ENCODE measurements at places on chromosomes 3 and 15.

GRCh38 chr3:15630646-15631350, 29.3 kb downstream of the BTD start:
- DNase-seq = no peak

- peak; percentile 95 for DNase-seq
These were observed 2.4 kb downstream of the CIB1 start for GRCh38 chr15:90231028-90232017.

GRCh38 chr3:20246662-20247061, 60.7 kb upstream of the SGO1 start:
- no peak for DNase-seq

- no peak for DNase-seq
These were observed 354.3 kb downstream of the FGF12 start for GRCh38 chr3:192373032-192373431.

DNA sequence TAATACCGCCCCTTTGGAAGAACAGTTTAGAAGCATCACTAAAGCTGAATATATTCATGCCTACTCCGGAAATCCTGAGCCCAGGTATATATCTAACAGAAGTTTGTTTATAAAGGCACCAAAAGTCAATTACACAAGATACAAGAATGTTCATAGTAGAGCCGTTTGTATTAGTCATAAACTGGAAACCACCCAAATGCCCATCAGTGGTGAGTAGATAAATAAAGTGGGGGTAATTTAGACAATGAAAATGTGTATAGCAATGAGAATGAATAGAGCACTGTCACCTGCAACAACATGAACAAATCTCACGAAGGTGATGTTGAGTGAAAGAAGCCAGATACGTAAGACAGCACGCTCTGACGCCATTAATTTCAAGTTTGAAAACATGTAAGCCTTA, 68.3 kb upstream of the GLCE start:
- DNase-seq = no peak

GRCh38 chr3:101963902-101964362, 114.6 kb downstream of the NFKBIZ start:
- DNase-seq = no peak

GRCh38 chr3:136957751-136958288, at the start of gene IL20RB:
Gene IL20RB, plus strand, starts transcription at chr3:136957983. Its CDS starts 131 bp downstream, at chr3:136958114.
- DNase-seq = no peak

DNA sequence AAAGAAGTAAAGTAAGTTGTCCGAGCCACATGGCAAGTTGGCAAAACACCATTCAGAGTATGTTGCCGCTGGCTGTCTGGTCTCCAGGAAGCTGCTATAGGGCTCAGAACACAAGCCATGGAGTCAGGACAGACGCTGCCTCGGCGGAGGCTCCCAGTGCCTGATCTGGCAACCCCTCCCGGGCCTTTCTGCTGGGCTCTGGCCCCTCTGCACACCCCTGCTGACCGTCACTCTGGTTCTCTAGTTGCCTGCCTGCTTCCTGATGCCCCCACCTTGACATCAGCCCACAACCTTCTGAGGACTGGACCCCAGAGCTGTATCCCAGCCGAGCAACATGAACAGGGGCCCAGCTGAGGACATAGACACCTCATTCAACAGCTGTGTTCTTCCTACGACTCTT, 39.1 kb downstream of the MGLL start:
- no peak for DNase-seq

DNA sequence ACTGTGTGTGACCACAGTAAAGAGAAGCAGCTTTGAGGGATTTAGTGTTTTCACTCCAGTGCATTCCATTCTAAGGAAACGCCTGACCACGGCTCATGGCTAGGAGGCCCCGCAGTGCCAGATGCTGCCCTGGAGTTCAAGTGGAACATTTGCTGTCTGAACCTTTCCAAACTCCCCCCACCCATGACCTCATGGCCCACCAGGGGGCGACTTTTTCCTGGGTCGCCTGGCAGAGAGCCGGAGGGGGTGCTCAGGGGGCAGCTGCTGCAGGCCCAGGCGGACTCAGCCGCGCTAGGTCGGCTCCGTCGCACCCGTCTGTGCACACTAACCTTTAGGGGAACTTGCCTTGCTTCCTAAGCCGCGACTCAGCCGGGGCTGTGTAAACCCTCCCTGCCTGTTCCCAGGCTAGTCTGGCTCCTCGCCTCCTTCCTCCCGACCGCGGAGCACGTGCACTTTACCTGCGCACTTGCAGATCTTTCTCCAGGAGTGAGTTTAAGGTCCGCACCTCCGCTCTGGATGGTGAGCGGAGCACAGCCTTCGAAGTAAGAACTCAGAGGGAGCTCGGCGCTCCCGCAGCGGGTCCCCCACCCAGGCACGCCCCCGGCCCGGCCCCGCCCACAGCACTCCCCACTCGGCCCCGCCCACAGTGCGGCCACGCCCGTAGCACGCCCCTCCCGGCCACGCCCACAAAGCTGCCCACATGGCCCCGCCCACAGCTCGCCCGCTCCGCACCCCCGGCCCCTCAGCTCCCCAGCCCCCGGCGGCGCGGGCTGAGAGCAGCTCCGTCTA, at the start of gene OCA2:
Gene OCA2, minus strand, starts transcription at position 550 of the 789 bp plus-strand sequence. CDS start 17,441 bp downstream, outside the sequence.
- DNase-seq = peak; percentile 74

DNA sequence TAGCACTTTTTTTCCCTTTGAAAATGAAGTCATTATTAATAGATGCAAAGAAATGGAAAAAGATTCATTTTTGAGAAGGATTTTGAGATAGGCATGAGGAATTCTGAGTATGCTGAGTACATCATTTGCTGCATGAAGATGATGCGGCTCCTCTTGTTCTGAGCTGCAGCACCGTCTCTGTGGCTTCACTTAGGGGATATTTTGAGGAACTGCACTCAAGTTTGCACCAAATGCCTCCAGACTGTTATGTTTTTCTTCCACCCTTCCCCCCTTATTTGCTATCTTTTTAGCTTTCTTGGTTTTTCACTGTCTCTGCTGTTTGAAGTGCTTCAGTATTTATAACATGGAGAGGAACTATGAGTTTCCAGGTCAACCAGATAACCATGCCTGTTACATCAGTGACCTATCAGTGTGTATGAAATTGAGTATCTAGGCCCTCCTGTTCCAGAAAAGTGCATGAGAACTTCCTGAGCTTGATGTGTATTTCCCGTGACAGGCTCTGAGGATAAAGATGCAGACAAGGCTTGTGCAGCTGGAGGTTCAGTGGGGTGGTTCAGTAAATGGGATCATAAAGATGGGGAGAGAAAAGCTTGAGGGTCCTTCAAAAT, 128.7 kb downstream of the PDCD6IP start:
- DNase-seq = no peak
